ENCODE measurements at places on chromosomes 11 and 22.

GRCh38 chr22:27100789-27101188, 443.4 kb downstream of the MIAT start:
- peak; percentile 36 for DNase-seq

- no peak for DNase-seq
These were observed 99.4 kb downstream of the AASDHPPT start for GRCh38 chr11:106176817-106177216.

DNA sequence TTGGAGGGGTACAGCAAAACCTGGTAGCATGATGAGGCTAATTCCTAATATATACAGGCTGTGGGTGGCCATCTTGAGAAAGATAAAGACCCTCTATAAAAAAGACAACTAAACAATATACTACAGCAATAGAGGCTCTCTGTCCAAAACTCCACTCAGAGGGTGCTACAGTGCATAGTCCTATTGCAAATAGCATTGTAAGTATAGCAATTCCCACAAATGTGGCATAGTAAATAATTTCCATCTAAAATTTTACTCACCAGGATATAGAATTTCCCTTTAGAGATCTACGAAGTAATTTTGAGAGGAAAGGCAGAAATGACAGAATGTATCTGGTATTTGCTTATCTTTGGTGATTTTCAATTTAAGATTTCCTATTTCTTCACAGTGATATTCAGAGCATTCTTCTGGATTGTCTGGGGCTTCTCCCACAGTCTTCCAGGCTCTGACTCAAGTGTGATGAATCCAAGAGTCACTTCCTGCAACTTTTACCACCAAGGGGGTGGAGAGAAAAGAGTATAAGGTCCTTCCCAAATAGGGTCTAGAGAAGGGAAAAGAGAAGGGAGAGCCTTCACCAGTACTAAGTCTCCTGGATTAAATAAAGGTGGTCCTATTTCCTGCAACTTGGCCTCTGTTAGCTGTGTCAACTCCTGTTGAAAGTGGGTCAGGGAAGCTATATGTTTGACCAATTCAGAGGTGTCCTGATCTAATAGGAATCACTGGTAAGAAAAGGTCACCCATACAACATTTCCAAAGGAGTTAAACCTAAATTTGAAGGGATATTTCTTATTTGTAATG, 1054.7 kb upstream of the CNTN5 start:
- DNase-seq, result no peak

GRCh38 chr11:16598032-16598431, 140.4 kb upstream of the C11orf58 start:
- no peak for DNase-seq

DNA sequence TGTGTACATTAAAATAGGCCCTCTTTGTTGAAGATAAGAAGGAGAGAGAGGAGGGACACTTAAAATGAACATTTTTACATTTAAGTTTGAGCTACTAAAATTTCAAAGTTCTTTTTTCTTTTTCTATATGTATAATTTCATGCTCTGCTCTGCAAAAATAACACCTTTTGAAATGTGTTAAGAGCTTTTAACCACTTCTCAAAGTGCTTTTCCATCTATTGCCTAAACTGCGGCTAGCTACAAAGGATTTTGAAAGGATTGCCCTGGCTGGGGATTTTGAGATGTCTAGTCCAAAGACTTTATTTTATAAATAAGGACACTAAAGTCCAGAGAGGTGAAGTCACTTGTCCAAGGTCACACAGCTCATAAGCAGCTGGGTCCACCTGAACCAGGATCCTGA, 138.5 kb downstream of the CCDC81 start:
- no peak for DNase-seq

DNA sequence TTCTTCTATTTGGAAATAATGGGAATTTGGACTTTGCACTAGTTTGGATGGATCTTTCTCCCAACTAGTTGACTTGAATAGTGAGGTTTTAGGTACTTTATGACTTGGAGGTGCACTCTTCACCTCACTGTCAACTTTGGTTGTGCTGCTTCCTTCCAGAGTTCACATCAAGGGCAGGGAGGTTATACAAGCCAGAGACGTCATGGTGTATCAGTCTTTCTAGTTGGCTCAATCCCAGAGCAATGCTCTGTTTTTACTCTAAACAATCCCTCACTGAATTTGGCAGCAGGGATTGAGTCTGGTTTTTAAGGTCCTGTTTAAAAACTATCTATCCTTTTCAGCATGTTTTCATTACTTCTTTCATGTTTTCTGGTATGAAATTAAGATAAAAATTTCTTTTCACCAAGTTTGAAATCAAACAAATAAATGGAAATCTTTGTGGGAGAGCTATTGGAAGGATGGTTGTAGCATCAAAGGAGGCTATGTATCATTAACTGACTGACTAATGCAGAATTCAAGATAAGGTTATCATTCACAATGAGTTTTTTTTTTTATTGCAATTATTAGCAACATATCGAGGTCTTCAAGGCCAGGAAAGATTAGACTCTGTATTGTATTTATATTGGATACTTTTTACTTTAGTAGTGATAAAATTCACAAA, 28.0 kb upstream of the ZBED5 start:
- DNase-seq, result no peak

- no peak for DNase-seq
These were observed 1.8 kb upstream of the NFAM1 start for GRCh38 chr22:42433754-42434682.

DNA sequence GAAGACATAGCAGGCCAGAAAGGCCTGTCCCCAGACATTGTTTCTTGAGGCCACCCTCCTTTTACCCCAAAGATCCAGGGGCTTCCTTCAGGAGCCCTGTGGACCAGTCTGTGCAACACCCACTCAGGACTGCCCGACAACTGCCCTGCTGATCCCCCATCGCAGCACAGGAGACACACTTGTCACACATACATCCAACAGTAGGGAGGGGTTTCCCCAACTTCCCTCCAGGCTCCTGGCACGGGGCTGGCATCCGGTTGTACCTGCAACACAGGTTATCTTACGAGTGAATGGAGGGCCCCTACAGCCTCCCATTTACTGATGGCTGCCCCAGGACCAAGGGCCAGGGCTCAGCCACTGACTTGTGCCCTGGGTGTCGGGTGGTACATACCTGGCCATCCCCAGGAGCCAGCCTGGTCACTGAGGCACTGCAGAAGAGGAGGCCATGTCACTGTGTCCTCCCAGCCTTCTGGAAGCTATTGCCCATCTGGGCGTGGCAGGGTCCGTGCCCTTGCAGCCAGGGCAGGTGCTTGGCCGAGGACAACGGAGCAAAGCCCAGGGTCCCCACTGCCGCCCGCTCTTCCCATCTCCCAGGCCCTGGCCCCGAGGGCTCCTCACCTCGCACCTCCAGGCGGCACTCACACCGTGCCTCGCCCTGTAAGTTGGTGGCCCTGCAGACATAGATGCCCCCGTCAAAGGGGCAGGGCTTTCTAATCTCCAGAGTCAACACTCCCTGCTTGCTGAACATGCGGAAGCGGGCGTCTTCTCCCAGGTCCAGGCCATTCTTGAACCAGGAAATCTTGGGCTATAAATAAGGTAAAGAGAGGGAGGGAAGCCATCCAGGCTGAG, 20.8 kb downstream of the MYBPC3 start:
- no peak for DNase-seq

GRCh38 chr11:19493446-19494213, 219.0 kb upstream of the NAV2 start:
- DNase-seq, result no peak

GRCh38 chr11:69654660-69655478, 13.9 kb downstream of the CCND1 start:
- peak; percentile 53 for DNase-seq

DNA sequence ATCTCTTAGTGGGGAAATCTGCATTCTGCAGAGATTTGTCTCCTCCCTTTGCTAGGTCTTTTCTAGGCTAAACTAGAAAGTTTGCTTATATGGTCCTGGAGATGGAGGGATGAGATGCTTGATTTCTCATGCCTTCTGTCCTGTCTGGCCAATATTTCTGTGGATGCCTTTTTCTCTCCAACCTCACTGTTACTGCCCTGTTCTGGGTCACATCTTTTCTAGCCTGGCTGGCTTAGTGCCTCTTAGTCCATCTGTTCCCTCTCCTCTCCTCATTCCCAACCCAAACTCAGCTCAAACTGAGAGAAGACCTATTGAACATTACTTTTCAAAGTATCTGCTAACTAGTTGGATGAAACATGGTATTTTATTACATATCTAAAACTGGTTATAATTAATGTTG, 62.0 kb downstream of the RRM1 start:
- no peak for DNase-seq

DNA sequence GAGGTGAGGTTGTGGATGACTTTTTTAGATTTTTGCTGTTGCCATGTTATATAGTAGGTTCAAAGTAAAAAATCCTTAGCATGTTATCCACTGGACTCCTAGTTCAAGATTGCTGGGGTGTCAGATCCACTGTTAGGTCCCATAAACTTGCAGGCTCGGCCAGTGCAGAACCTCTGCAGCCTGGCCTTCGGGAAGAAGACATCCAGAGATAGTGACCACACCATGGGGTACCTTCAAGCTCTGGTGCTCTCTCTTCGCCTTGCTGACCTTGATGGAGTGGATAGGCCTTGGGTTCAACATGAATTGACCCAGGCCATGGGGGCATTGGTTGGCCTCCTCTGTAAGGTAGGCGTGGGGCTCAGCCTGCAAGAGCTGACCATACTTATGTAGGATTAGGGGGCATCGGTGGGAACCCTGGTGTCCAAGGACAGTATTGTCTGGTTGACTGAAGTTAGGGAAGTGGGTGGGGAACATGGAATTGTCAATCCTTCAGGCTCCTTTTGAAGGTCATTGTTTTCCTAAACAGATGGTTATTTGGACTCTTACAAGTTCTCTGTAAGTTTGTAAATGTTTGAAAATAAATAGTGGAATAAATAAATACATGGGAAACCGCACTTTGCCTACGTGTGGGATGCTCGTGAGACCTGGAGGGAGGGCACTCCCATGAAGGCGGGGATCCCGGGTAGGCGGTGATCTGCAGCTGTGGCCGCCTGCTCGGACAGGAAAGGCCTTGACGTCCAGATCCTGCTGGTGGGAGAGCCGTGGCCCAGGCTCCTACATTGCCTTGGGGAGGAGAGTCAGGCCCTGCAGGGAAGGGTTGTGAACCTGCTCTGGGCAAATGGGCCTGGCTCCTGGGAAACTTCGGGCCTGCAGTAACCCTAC, 37.1 kb downstream of the BCR start:
- no peak for DNase-seq

GRCh38 chr11:68976563-68976962, 4.2 kb downstream of the MRGPRD start:
- no peak for DNase-seq

- DNase-seq, result no peak
These were observed 132.0 kb downstream of the ELP4 start for GRCh38 chr11:31641477-31642062.

GRCh38 chr22:29998627-29999384, 81.5 kb upstream of the HORMAD2 start:
- no peak for DNase-seq

DNA sequence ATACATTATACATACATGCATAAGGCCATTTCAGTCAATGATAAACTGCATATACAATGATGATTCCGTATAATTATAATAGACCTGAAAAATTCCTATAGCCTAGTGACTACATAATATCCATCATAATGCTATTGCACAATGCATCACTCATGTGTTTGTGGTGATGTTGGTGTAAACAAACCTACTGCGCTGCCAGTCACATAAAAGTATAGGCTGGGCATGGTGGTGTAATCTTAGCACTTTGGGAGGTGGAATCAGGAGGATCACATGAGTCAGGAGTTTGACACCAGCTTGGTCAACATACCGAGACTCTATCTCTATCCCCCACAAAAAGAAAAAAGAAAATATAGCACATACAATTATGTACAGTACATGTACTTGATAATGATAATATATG, 163.7 kb upstream of the DDI1 start:
- no peak for DNase-seq

- no peak for DNase-seq
These were observed 82.4 kb downstream of the ME3 start for GRCh38 chr11:86589856-86590589.

DNA sequence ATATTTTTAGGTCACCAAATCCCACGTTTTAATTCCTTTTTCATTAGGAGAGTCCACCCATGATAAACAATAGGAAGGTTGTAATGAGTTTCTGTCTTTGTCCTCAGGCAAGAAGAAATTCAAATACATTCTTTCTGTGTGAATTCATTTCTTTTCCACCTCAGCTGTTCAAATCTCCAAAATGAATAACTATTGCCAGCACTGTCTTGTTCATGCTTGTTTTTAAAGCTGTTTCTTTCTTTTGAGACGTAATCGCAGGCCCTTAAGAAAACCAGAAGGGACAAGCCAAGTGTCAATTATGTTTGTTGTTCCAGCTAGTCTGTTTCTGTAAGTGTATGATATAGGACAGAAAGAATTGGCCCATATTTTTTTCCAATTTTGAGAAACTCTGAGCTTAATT, 20.2 kb downstream of the MMP27 start:
- no peak for DNase-seq

DNA sequence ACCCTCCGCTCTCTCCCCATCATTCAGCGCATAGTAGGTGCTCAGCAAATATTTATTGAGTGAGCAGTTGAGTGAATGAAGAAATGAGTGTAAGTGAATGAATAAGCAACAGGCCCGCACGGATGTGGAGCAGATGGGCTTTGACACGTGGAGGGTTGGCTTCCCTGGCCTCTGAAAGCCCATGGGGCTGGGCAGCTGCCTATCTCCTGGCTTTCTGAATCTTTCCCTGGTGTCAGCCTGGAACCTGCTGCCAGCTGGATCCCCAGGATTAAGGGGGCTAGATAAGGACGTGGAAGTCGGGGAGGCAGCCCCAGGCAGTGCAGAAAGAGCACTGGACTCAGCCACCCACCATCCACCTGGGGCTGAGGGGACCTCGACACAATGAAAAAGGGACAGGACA, 12.6 kb downstream of the IL2RB start:
- DNase-seq, result no peak

DNA sequence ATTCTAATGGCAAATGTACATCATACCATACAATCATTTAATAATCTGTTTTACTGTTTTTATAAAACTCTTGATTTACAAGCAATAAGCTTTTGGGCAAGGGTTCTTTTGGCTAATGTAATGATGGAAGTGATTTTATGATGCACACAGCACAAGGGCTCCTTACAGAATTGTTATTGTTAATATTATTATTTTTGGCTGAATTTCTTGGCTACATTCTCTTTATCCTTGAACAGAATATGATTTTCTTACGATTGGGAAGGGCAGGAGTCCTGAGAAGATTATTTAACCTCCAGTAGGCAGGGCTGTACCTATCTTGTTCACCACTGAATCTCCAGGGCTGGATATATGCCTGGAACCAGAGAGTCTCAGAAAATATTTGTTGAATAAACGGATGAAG, 70.4 kb upstream of the ARHGAP20 start:
- no peak for DNase-seq

DNA sequence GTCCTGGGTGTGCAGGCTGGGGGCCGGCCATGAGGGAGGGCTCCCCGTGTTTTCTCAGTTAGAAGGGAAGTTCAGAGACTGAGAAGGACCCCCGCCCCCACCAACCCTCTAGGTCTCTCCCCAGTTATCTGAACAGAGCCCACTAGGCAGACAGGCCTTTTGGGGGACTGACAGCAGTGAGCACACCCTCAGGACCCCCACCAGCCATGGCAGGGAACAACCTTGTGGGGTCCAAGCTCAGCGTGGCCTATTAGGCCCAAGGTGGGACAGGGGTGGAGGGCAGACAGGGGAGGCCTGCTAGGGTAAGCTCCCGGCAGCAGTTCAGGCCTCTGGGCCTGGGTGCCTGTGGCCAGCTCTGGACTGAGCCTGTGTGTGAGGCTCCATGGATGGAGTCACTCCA, 5.6 kb downstream of the LRRC75B start:
- DNase-seq, result no peak

GRCh38 chr11:19394525-19395016, 153.8 kb upstream of the E2F8 start:
- DNase-seq, result no peak

GRCh38 chr11:104339380-104339831, 175.5 kb upstream of the PDGFD start:
- no peak for DNase-seq

GRCh38 chr11:17179970-17180369, 27.8 kb downstream of the PIK3C2A start:
- DNase-seq, result no peak

Measured in mucosa of gallbladder (tissue), 1 donor.